ENCODE measurements at places on chromosomes 12 and 14.

DNA sequence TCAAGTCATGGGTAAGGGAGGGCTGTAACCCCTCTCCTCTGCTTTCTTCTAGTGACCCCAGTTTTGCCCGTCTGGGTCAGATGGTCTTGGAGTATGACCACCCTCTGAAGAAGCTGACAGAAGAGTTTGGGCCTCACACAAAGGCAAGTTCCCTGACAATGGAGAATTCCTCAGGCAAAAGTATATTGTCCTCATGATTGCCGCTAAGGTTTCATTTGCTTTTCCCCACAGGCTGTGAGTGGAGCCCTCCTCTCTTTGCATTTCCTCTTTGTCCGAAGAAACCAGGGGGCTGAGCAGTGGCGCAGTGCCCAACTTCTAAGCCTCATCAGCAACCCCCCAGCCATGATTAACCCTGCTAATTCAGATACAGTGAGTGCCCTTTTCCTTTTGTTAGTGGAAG lies 12.1 kb downstream of the NCKAP1L start:
- no peak for DNase-seq

DNA sequence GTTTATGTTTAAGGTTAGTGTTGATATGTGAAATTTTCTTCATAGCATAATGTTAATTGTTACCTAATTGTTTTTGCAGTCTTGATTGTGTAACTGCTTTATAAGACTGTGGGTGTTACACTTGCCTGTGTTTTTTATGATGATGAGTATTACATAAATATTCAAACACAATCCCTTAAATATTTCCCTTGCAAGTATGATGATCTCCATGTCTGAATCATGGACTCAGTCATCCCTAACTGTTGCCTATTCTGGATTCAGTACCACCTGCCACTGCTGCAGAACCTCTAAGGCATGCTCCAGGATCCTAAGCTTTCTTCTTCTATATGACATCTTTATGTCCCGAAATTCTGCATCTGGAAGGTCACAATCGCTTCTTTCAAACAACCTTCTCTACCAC lies 246.3 kb upstream of the CLEC14A start:
- DNase-seq = no peak

DNA sequence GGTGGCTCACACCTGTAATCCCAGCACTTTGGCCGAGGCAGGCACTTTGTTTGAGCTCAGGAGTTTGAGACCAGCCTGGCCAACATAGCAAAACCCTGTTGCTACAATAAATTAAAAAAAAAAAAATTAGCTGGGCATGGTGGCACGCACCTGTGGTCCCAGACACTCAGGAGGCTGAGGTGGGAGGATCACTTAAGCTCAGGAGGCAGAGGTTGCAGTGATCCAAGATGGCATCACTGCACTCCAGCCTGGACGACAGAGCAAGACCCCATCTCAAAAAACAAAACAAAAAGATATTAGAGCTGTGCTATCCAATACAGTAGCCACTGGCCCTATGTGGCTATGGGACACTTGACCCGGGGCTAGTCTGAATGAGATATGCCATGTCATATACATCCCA lies 6.9 kb upstream of the SCARB1 start:
- DNase-seq = no peak

DNA sequence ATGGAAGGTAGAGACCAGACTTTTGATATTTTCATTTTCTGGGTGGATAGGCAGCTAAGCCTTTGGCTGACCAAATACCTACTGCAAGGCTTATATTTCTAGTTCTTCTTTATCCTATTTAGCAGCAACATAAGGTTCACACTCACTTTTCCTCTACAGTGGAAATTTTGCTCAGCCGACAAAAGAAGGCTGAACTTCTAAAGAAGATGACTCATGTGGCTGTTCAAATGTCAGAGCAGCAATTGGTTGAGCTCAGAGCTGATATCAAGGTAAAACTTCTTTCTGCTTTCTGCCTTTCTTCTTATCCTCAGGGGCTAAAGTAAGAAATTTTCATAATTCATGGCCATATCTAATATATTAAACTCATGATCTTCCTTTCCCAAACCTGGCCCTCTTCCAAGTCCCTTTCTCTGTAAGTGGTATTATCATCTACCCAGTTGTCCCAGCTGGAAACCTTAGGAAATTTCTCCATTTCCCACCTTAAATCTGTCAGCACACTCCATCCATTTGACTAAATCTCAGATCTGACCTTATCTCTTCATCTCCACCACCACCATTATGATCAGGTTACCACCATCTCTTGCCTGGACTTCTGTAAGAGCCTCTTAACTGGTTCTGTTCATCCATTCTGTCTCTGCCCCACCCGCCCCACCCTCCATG lies 19.8 kb upstream of the KCNH3 start:
- no peak for DNase-seq

DNA sequence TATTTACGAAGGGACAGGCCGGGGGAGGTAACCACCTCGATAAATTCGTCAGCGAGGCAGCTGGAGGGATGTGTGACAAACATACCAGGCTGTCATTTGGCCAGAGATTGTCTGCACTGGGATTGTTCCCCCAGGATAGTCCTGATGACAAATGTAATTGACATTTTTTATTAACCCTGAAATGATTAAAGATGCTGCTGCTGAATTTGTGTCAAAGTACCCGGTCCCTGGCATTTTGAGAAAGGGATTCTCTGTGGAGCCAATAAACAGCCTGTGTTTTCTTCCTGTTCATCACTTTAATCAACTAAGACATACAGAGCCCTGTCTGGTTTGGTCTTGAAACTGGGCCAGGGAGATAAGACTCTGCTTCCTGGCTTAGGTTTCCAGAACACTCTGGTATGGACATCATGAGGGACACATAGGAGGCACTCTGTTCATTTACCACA lies 117.6 kb downstream of the SLC25A47 start:
- no peak for DNase-seq

GRCh38 chr12:93427779-93428564 lies 13.8 kb downstream of the UBE2N start:
- DNase-seq = no peak

DNA sequence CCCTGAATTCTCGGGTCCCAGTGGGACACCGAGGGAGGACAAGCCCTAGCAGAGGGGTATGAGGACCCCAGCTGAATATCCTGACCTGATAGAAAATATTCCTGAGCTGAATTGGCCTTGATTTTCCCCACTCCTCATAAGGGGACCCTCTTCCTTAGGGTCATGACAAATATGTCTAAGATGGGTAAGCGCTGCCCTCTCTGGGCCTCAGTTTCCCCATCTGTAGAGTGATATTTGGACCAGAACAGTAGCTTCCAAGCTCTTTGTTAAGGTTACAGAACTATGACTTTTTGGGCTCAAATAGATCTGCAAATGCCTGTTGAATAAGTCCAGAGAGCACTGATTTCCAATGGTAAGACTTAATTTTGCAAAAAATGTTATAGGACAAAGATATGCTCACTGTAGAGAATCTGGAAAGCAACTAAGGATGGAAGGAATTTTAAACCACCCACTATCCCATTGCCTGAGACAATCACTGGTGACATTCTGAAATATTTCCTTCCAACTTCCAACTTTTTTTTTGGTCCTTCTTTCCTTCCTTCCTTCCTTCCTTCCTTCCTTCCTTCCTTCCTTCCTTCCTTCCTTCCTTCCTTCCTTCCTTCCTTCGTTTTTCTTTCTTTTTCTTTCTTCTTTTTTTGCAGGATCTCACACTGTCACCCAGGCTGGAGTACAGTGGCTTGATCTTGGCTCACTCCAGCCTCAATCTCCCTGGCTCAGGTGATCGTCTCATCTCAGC lies 32.0 kb downstream of the MYL2 start:
- DNase-seq = no peak

DNA sequence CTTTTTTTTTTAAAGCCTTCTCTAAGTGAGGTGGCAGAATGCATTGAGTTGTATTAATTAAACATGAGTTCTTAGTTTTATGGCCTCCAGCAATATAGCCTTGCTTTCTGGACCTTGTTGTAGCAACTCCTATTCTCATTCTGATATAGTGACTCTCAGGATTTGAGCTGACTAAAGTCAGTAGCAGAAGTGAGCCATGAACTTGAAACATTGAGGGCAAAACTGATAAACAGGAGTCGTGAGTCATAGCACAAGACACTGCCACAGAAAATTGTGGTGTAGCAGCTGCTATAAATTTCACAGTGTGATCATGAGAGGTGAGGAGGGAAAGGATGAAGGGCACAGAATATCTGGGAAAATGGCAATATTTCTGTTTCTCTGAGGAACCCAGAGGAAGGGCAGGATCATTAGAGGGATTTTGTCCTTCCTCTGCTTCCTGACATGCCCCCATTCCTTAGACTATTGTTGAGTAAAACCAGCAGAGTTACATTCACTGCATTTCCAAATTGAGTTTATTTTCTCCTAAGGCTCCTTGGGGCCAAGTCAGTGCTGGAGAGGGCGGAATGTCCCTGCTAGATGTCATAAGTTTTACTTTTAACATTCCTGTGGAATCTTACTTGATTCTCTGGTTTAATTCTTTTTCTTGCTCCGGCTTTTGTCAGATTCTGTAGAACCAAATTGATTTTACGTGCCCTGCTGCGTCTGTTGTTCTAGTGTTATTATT lies 7.5 kb downstream of the KLRG1 start:
- no peak for DNase-seq

DNA sequence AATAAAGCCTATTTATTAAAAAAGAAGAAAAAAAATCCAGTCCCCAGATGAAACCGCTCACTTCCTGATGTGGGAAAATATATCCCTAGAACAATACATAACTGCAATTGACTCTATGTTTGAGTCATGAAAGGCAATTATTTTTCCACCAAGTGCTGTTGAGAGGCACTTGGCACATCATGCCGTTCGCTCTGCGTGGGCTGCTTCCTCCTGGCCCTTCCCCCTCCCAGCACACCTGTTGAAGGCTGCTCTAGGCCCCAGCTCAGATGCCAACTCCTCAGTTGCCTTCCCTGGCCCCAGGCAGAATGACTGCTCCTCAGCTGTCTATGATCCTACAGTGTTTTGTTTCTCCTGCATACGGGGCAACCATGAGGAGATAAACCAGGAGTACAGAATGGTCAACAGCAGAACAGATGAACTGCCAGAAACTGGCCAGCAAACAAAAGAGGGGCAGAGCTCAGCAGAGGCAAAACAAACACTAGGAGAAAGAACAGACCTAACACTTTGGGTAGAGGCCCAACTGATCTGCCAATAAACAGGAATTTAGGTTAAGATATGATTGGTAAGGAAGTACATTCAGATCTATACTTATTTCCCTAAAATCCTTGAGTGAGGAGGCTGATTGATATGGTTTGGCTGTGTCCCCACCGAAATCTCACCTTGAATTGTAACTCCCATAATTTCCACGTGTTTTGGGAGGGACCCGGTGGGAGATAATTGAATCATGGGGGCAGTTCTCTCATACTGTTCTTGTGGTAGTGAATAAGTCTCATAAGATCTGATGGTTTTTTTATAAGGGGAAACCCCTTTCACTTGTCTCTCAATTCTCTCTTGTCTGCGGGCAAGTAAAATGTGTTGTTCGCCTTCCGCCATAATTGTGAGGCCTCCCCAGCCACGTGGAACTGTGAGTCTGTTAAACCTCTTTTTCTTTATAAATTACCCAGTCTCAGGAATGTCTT lies 58.6 kb downstream of the SLC38A1 start:
- peak; percentile 20 for DNase-seq

DNA sequence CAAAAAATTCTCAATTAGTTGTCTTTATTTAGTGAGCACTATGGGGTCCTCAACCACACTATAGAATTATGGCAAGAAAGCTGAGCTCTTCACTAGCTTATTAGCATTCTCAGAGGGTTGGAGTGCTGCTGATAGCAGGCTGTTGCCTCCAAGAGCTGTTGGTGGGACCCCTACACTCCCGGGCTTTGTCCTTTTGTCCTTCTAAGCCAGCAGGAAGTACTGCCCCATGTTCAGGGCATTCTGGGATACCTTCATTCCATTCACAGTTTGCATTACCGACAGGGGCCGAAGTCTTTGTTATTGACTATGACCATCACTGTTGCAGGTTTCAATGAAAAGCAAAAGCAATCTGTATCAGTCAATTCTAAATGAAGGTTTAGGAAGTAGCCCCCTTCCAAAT lies 89.5 kb upstream of the OTX2 start:
- no peak for DNase-seq

GRCh38 chr12:49808686-49809380 lies 19.4 kb downstream of the NCKAP5L start:
- DNase-seq = no peak

GRCh38 chr12:54232790-54233189 lies 44.0 kb upstream of the SMUG1 start:
- DNase-seq = no peak

DNA sequence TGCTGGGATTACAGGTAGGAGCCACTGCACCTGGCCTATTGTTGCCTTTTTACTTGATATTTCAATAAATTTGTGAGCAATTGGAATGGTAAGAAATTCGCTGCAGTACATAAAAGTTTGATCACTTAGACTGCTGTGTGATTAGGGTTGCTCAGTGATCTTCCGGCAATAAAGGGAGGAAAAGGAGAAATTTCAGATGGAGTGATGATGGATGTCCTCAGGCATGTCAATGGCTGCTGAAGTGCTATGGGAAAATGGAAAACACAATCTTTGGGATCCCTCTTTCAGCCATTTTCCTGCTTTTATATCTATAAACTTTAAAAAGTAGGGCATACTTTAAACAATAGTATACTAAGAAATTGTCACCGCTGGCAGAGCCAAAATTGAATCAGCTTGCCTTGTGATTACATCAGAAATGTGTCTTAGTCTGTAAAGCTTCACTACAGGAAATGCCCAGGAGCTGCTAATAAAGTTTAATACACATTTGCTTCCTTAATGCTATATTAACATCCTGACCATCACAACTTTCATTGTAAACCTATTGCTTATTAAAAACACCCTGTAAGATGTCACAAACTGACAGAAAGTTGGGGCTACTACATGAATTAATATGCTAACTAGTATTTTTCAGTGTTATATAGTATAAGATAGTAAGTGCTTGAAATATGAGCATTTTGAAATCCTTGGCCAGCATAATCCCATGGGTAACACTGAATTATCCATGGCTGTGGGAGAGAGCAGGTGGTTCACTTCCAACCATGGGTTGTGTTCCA lies 13.7 kb upstream of the FBXL14 start:
- no peak for DNase-seq

- DNase-seq = no peak
Observed at GRCh38 chr12:88726806-88727720, 146.8 kb upstream of the KITLG start.

DNA sequence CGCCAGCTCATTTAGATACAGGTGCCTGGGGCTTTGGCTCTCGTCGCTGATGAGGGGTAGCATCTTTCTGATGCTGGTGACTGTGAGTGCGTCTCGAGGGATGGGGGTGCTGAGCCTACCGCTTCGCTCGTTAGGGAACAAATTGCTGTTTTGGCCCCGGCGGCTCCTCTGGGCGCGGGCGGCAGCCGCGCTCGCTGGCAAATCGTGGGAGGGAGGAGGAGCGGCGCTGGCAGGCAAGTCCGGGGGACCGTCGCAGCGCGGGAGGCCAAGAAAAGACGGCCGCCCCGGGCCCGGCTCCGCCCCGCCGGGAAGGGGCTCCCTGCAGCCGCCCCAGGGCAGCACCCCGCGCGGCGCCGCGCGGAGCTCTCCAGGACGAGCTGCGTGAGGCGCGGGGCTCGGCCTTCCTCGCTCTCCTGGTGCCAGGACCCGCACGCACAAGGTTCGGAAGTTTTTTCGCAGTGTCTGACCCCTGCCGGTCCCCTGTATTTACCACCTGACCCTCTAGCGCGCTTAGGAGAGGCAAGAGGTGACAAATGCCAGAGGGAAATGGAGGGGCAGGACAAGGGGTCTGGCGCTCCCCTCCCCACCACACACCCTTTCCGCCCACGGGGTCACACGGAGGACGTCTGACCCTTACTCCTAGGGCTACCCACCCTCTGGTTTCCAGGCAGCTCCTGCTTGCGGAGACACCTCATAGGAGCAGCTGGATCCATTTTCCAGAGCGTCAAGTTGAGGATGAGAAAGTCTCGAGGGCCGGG lies 899 bp upstream of the KCNH3 start:
- no peak for DNase-seq

Measured in stimulated activated CD4-positive, alpha-beta T cell treated with anti-CD3 and anti-CD28 coated beads, Interleukin-15, amount 100 ng/mL, for 1 hour (primary cell).